ENCODE measurements at places on chromosomes 13 and 19.

GRCh38 chr13:64755961-64756360, 2474.2 kb downstream of the PCDH9 start:
- DNase-seq = no peak

- no peak for DNase-seq
These were observed 1540.5 kb downstream of the UQCRFS1 start for GRCh38 chr19:27672309-27673047.

DNA sequence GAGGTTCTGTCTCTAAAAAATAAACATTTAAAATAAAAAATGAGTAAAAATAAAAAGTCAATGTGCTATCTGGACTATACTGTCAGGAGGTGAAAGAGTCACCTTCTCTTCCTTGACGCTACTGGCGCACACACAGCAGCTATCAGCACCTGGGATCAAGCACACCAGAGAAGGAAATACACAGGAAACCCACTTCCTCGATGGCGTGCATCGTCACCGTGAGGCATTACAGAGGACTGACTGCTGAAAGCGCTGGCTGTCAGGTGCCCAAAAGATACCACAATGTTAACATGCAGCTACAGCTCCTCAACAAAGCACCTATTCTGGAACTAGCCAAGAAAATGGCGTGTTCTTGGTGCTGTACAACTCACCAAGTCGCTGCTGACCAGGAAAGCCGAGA, 6.1 kb downstream of the SLC35E1 start:
- no peak for DNase-seq

DNA sequence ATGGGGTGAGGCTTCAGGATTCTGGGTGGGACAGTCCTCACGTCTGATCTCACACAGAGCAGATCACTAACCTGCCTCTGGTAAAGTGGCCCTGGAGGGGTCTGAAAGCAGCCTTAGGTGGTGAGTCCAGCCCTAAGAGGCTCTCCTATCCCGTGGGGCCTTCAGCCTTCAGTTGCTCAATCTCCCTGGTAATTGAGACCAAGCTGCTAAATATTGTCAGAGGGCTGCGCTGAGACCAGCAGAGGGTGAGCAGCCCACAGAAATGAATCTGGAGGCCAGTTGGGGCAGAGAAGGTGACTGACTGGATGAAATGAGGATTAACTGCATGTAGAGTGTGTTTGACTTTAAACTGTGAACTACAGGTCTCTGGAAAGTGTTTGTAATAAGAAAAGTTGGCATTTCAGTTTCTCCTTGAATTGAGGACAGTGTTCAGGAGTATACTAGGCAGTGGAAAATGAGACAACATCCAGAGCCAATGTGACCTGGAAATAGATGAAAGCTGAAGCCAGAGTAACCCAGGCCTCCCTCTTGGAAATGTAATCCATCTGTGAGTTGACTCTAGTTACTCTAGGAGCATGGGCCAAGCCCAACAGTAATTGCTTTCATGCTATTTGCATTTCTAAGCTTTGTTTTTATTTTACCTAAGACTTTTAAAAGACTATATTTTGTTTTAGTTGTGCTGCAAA, 14.3 kb upstream of the HSPH1 start:
- no peak for DNase-seq

- DNase-seq = no peak
These were observed 43.3 kb downstream of the NAA16 start for GRCh38 chr13:41354416-41354815.

DNA sequence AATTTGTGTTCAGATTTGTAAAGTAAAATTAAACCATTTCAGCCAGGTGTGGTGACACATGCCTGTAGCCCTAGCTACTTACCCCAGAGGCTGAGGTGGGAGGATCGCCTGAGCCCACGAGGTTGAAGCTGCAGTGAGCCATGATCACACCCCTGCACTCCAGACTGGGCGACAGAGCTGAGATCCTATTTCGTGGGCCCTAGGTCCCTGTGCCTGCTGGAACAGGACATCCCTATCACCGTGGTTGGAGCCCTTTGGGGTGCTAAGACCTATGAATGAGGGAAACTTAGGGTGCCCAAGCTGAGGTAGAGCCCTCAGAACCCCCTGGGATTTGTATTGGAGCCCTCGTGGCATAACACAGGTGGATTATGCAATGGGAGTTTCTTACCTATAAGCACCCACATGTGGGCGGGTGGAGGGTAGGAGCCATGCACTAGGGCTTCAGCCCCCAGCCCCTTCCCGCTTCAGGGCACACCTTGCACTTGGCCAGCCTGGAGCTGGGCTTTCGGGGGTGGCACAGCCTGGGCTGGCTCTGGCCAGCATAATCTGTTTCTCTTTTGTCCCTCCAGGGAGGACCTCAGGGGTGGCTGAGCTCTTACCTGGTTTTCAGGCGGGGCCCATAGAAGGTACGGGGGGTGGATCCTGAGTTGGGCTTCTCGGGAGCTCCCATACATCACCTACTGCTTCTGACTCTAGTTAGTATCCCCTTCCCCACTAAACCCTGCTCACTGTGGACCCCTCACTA, 7.2 kb upstream of the USF2 start:
- DNase-seq = no peak

- DNase-seq = no peak
These were observed 2.9 kb upstream of the TLE6 start for GRCh38 chr19:2974342-2975041.

GRCh38 chr19:58555920-58556621, 1.2 kb upstream of the CHMP2A start:
- no peak for DNase-seq

GRCh38 chr19:2132731-2133490, 18.5 kb downstream of the AP3D1 start:
- no peak for DNase-seq

DNA sequence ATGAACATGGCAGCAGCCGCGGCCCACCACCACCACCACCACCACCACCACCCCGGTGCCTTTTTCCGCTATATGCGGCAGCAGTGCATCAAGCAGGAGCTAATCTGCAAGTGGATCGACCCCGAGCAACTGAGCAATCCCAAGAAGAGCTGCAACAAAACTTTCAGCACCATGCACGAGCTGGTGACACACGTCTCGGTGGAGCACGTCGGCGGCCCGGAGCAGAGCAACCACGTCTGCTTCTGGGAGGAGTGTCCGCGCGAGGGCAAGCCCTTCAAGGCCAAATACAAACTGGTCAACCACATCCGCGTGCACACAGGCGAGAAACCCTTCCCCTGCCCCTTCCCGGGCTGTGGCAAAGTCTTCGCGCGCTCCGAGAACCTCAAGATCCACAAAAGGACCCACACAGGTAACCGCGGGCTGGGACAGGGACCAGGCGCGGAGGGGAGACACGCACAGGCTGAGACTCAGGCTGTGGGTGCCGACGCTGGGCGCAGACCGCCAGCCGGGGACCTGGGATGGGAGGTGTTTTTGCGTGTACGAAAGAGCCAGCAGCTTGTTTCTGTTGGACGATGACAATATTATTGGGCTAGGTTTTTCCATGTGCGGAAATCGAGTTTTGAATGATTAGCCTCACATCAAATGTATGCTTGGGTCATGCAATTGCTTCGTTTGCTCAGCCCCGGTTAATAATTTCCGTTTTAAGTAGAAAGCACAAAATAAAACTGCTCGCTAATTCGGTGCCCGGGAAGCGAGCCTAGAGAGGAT, 1.3 kb downstream of the ZIC2 start:
- no peak for DNase-seq

DNA sequence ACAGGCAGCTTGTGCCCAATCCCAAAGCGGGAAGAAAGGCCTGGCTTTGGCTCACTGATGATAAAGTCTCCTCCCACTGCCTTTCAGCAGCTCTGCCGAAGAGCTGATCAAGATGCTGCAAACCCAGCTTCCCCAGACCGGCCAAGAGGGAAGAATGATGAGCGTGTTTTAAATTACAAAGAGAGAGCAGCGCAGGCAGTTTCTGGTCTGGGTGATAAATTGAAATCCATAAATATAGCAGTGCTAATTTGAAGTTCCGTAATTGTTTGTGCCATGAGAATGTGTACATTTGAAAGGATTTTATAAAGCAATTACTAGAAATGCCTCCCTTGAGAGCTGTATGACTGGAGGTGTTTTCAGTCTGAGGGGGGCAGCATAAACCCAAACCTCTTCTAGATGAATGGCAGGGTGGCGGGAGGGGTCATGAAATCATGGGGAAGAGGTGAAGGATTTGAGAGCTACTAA, 171.8 kb downstream of the STK24 start:
- DNase-seq = no peak

- DNase-seq = no peak
These were observed 16.6 kb downstream of the PLK5 start for GRCh38 chr19:1540365-1540925.

DNA sequence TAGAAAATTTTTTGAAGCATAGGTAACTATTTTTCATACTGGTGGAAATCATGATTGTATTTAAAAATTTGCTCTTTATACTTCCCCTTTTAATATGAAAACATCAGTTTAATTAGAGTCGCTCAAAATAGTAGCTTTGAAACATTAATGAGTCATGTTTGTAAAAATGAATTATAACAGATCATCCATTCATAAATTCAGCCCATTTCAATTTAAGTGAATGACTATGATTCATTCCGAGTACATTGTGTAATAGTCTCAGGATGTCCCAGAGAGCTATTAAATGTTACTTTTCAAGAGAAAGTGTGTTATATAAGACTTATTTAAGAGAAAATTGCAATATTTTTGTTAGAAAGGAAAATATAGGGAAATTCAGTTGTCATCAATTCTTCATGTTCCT, 111.0 kb downstream of the FNDC3A start:
- DNase-seq = no peak

DNA sequence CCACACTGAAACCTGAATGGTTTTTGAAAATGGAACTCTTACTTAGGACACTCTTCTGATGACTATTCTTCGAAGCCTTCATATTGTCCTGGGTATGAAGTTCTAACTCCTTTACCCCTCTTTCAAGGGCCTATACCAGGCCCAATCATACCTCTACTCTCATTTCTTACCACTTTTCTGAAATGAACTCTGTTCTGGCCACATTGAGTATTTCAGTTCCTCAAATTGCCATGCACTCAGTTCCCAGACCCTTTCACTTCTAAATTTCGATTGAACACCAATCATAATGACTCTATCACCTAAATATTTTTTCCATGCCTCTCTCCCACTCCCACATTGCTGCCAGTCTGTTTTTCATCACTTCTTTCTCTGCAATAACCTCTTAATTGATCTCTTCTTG, 53.7 kb downstream of the LACC1 start:
- no peak for DNase-seq

DNA sequence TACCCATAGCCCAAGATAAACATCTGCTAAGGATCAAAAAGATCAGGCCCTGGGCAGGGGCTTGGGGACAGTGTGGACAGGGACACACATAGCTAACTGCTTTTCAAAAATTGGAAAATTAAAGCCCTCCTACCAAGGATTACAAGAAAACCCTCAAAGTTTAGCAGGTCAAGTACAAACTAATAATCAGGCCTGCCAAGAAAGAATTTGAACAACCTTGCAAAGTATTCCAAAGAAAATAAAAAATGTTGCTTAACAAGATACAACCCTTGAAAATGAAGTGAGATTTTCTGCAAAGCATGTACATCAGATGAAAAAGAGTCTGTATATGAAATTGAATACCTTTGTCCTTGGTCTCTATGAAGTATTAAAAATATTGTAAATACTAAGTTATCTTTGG, 67.3 kb downstream of the KLF12 start:
- no peak for DNase-seq

DNA sequence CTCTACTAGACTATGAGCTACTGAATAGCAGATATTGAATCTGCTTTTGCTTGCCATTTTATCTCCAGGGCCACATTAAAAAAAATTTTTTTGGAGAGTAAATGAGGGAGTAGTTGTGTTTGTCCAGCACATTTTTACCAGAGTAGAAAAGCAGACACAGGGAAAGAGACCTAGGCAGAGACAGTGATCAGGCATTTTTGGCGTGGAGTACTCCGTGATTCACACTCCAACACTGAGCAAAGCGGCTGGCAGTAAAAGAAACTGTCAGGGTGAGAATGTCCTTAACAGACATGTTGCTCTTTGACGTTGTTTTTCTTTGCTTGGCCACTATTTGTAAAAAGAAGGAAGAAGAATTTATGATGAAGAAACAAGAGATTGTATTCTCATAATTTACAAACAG, 304.0 kb downstream of the TDRD3 start:
- no peak for DNase-seq

GRCh38 chr13:111161601-111162600, 46.8 kb downstream of the ARHGEF7 start:
- DNase-seq = no peak

GRCh38 chr13:74289861-74290773, 155.9 kb upstream of the KLF12 start:
- no peak for DNase-seq

GRCh38 chr19:2711172-2711874, 8.8 kb upstream of the GNG7 start:
- DNase-seq = no peak

GRCh38 chr13:20217168-20217567, 15.0 kb downstream of the GJB6 start:
- DNase-seq = no peak

DNA sequence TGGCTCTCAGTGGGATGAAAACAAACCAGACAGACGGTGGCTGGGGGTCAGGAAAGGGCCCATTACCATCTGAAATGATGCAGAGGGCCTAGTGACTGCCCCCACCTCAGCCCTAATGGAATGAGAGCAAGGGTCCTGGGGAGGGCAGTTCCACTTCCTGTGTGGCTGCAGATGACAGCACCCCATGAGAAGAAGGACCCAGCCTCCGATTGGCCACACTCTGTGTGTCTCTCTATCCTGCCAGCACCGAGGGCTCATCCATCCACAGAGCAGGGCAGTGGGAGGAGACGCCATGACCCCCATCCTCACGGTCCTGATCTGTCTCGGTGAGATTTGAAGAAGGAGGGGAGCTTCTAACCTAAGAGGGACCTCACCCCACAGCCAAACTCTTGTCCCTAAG, 498 bp downstream of the LILRB1 start:
- DNase-seq = no peak

DNA sequence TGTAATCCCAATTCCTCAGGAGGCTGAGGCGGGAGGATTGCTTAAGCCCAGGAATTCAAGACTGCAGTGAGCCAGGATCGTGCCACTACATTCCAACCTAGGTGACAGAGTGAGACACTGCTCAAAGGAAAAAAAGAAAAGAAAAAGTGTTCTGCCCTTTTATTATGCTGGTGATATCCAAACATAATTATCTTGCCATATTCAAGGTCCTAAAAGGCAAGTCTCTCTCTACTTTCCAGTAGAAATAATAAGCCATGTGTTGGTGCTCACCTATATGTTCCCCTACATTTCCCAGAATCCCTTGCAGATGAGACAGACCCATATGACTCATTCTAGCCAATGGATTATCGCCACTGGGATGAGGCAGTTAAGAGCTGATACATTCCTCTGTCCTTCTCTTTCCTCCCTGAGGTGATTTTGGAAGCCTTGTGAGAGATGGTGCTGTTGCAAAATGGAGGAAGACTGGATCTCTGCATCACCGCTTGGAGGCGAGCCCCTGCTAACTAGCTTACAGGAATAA, 58.3 kb upstream of the MRI1 start:
- no peak for DNase-seq

- DNase-seq = no peak
These were observed 87.4 kb upstream of the UBL3 start for GRCh38 chr13:29937841-29938240.

Measured in activated CD4-positive, alpha-beta T cell treated with anti-CD3 and anti-CD28 coated beads, Interleukin-2, amount 50 U/mL, for 24 hours (primary cell).